Cardiac septum (tissue), 1 donor: ENCODE measurements at places on chromosomes 5 and 9.
A peak's percentile ranks its signal among the peaks of the same experiment; 100 is the strongest.

DNA sequence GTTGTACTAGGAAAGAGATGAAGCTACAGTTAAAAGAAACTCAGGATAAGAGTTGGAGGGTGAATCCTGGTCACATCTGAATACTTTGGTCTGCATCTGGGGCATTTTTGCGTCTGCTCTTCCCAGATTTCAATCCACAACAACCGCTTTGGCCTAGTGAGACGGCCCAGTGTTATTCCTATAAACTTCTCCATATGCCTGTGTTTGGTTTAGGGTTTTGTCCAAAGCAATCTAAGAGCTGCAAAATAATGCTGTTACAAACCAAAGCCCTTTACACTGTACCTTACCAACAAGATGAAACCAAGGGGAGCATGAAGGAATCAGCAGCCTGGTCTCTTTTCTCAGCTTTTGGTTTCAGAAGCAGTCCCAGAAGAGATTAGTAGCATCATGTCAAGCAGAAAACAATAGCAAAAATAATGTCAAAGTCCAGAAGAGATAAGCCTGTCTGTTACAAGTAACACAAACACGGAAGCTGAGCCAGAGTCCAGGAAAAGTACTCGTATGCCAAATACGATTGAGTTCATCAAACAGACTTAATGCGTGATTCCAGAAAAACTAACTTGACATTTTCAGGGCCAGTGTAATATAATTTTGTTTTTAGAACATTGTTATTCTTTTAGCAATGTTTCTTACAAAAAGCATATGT, 379.9 kb upstream of the ACO1 start:
- no peak for DNase-seq

- no peak for DNase-seq
Observed at GRCh38 chr5:61669531-61669930, 337.5 kb downstream of the ZSWIM6 start.

DNA sequence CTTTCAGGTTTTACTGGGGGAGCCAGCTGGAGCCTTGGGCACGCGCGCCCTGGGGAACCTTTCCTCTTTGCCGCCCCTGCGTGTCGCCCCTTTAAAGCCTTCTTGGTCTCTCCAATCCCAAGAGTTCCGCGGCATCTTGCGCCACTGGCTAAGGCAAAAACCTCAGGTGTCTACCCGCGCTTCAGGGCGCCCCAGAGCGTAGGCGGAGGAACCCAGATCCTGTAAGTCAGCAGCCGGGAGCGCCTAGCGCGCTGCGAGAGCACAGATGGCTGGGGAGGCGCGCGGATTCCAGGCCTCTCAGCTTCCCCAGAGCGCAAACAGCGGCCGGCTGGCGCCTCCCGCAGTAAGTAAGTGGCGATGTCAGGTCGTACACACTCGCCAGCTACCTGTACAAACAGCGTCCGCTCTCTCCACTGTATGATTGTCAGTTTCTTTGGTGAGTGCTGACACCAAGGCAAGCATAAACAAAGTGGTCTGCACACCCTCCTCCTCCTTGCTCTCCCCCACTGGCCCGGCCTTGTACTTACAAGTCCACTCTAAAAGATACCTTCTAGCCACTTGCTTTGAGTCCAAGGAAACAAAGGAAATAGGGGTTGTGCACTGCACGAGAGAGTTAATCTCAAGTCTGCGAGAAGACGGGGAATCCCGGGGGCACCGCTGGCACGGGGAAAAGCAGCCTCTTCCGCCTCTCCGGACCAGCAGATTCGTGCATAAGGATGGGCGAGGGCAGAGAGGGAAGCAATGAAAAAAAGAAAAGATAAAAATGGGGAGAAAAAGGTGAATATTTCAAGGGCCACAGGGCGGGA, 2.9 kb downstream of the HTR1A start:
- DNase-seq, result no peak

DNA sequence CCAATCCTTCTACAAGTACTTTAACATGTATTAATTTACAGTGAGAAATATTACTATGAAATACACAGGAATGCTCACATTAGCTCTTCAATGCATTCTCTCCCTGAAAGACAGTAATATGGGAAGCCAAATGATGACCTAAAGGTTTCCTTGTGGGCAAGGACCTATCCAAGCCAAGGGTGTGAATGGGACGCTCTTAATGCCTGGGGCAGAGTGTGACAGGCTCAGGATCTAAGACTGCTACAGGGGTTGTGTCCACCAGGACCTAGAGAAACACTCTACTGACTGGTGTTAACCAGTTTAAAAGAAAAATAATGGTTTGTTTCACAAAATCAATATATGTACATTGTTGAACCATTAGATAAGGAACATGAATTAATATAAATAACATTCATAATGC, 158.7 kb downstream of the FGF1 start:
- DNase-seq, result no peak

DNA sequence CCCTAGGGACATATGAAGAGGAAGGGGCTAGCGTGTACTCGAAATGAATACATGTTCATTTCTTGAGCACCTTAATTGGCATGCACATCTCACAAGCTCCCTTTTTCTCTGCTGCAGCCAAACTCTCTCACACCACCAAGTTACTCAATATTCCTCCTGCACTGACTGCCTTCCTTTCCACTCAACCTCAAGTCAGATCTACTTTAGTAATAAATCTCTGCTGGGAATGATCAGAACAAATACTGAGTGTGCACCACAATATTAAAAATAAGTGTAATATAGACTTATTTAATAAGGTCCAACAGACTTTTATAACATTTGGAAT, 995.8 kb upstream of the WWC1 start:
- DNase-seq, result no peak

- DNase-seq, result no peak
Observed at GRCh38 chr5:139062910-139063663, 135.1 kb downstream of the SIL1 start.

DNA sequence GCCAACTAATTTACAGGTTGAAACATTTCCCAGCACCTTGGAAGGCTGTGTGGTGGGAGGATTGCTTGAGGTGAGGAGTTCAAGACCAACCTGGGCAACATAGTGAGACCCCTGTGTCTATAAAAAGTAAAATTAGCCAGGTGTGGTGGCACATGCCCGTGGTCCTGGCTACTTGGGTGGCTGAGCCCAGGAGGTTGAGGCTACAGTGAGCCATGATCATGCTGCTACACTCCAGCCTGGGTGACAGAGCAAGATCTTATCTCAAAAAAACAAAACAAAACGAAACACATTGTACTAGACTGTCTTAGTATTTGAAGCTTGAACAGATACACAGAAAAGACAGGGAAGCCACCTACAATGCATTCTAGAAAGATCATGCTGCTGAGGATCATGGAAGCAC, 2.8 kb upstream of the HSDL2 start:
- no peak for DNase-seq

- no peak for DNase-seq
Observed at GRCh38 chr5:78597068-78597973, 51.3 kb downstream of the LHFPL2 start.

GRCh38 chr5:86371061-86371460, 246.7 kb upstream of the COX7C start:
- no peak for DNase-seq

GRCh38 chr9:133844398-133844784, 106.2 kb upstream of the SARDH start:
- no peak for DNase-seq

DNA sequence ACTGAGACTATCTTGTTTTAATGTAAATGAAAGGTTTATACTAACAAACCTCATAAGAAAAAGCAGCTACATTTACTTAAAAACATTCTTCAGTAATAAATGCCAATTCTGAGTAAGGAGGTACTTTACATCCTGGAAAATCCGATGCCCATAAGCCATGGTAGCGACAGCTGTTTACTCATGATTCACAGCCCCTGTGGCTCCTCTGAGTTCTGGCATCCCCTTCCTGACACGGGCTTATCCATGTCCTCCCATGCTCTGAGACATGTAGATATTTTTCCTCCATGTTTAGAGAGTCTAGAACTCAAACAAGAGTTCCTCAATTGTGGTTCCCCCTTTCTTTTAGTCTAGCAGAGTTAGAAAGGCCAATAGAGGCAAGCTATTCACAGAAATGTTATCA, 63.1 kb upstream of the DEPDC1B start:
- DNase-seq, result no peak

DNA sequence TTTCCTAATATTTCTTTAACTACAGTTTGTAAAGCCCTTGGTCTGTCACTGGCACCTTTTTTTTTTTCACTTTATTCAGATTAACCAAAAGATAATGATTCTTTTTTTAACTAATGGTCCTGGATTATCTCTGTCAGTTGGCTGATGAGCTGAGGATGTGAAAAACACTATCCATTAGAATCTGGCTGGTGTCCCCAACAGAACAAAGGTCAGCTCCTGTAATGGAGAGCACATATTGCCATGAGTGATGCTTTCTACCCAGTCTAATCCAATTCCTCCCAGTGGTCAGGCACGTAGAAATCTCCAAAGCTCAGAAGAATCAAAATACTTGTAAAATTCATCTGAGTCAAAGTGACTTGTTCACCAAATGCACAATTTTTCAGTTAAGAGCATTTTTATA, 491.7 kb upstream of the PIK3R1 start:
- no peak for DNase-seq

GRCh38 chr5:93322974-93323860, 257.8 kb downstream of the NR2F1-AS1 start:
- DNase-seq, result no peak

GRCh38 chr5:149371296-149371962, 7.7 kb downstream of the IL17B start:
- no peak for DNase-seq

DNA sequence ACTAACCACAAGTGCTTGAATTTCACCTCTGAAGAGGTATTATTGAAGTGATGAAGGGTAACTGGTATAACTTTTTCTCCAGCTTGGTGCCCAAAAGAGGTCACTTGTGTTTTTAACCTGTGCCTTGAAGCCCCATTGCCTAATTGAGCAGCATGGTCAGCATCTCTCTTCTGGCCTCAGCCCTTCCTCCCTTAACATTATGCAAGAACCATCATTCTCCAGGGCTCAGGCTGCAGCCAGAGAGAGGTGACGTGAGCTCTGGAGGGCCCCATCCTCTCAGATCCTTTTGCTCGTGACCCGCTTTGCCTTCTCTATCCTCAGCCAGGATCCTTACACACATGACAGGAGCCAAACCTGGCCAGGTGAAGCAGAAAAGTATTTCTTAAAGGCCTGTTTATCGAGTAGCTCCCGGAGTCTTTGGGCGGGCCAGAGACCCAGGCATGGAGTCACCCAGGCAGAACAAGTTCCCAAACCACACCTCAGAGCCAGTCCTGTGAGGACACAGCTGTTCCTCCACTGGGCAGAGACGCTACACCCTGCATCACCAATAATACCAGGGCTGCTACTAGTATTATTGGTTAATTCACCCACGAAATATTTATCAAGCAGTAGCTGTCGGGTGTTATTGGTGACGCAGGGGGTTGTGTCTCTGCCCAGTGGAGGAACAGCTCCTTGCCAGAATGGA, 29.6 kb upstream of the BOD1 start:
- DNase-seq, result peak; percentile 63

DNA sequence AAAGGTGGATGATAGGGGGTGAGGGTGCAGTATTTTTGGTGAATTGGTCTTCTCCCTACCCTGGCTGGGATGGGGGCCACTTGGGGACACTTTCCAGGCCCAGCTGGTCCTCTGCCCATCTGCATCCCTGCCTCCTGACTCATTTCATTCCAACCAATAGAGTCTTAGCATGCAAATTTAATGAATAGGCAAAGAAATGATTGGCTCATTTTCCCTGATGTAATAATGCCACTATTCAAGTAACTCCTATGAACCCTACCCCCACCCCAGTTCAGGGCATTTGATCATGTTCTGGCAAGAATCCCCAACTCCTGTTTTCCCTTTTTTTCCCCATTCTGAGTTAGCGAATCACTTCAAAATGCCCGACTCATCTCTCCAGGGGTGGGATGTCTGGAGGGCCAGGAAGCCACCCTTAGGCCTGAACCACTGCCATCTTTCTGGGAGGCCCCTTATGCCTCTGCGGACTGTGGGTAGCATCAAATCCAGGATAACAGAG, 56.7 kb downstream of the PCDH1 start:
- DNase-seq, result no peak

- DNase-seq, result no peak
Observed at GRCh38 chr5:147452165-147452811, 57.6 kb downstream of the DPYSL3 start.

DNA sequence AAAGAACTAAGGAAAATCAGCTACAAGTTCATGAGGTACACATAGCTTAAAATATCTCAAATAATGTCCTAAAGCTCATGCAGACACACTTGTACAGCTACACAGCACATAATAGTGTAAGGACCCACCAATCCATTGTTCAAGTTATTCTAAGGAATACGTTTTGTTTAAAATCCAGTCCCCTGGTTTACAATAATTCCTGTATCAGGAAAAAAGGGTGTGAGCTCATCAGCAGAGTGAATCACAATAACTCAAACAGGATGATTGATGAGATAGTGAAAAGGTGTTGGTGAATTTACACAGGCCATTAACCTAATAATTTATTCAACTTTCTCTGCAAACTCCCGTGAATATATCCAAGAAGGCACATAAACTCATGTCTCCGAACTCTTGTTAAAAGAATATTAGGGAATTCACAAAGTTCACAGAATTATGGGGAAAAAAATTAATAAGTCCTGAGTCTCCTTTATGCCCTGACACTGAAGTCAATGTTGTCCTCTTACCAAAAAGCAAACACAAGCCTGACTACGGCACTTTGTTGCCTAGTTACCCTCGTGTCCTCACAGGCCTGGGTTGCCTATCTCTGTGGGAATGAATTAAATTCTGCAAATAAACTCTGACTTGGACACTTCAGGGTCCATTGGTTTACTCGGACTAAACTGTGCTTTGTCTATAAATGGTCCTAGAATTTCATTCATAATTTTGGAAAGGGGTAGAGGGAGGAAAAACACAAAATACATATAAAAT, 142.8 kb upstream of the PDE4D start:
- no peak for DNase-seq

- no peak for DNase-seq
Observed at GRCh38 chr9:71285191-71285656, 163.8 kb upstream of the TRPM3 start.

DNA sequence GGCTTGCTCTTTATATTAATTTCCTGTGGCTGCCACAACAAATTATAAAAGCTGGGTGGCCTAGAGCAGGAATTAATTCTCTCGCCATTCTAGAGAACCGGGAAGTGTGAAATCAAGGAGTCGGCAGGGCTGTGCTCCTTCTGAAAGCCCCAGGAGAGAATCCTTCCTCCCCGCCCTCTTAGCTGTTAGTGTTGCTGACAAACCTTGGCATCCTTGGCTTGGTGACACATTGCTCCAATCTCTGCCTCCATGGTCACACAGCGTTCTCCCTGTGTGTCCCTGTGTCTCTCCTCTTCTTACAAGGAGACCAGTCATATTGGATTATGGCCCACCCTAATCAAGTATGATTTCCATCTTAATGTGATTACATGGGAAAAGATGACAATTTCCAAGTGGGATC, 55.9 kb upstream of the NEURL1B start:
- DNase-seq, result no peak

- no peak for DNase-seq
Observed at GRCh38 chr9:131733541-131734061, 6.3 kb downstream of the RAPGEF1 start.

- no peak for DNase-seq
Observed at GRCh38 chr5:15966066-15966640, 213.4 kb downstream of the MARCHF11 start.

GRCh38 chr5:32916648-32917047, 205.5 kb downstream of the NPR3 start:
- DNase-seq, result no peak
